ENCODE measurements at places on chromosomes 12 and 14. TPM values are rescaled to one million over a fixed set of nuclear protein-coding genes. Genes with fewer than 3 reads are reported as not detected.

The CARMIL3 gene
- not detected for total RNA-seq

The CLEC2A gene
- total RNA-seq = not detected

The TTC9 gene
- total RNA-seq = 0.29 TPM

The P3H3 gene
- total RNA-seq = 130 TPM

The C12orf76 gene
- total RNA-seq = 9.4 TPM

The REP15 gene
- total RNA-seq = 3.5 TPM

The IGFBP6 gene
- 431 TPM for total RNA-seq

The OTOGL gene
- 0.36 TPM for total RNA-seq

The A2ML1 gene
- total RNA-seq = under 0.01 TPM

The KLRB1 gene
- not detected for total RNA-seq

The TSPAN19 gene
- not detected for total RNA-seq

The CAMKK2 gene
- total RNA-seq = 23.9 TPM

The MYH6 gene
- total RNA-seq = not detected
